ENCODE measurements at places on chromosomes 12 and 14. TPM values are rescaled to one million over a fixed set of nuclear protein-coding genes. Genes with fewer than 3 reads are reported as not detected.

FRS2 gene
- 30.7 TPM for total RNA-seq

IL22 gene
- not detected for total RNA-seq

HVCN1 gene
- total RNA-seq: 44.7 TPM

GRCh38 chr12:14769466-14769968 lies 33.8 kb downstream of the WBP11 start:
- DNase-seq: peak; percentile 38

DNA sequence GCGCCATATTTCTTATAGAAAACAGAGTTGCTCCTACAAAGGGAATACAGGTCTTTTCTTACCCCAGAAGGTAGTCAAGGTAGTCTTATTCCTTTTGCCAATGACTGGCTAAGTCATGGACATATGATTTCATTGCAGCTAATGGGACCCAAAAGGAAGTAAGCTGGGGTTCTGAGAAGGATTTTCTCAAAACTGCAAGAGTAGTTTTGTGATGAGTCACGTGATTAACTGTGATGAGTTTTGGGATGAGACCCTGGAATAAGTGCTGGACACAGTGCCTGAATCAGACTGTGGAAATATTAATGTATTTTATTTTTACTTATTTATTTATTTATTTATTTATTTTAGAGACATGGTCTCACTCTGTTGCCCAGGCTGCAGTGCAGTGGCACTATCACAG lies 13.4 kb upstream of the NIN start:
- no peak for DNase-seq
